ENCODE measurements at places on chromosomes 12 and 14.

GRCh38 chr12:30977537-30978349 lies 51.2 kb downstream of the TSPAN11 start:
- no peak for DNase-seq

GRCh38 chr14:92677087-92677668 lies 71.2 kb downstream of the LGMN start:
- no peak for DNase-seq

DNA sequence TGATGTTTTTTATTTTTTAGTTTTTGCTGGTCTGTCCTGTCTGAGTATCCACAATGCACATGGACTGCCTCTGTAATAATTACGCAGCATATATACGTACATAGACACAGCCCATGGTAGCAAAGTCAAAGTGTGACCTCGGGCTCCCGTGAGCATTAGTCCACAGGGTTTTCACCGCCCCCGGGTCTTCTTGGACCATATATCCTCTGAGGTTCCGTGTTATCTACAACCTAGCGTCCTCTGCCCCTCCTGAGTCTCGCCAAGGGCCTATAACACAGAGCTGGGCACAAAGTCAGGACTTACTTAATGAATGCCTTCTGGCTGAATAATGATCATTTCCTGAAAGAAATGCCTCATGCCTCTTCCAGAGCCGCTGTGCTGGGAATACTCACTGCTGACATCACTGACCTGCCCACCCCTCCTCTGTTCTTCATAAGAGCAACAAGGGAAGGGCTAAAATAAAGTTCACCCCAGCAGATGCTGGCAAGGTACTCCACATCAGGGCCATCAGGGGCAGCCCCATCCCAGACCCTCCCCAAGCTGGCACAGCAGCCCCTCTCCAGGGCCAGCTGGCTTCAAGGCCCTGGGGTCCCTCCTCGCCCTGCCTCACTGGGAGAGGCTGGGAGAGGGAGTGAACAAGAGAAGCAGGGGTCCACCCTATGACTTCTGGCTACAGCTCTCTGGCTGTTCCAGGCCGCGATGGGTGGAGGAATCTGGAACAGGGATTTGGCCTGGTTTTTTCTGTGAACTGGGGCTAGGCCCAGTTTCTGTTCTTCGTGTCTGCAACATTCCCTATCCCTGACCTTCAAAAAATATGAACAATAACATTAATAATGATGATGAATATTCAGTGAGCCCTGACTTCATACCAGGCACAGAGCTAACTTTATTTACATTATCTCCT lies 7.9 kb downstream of the HDAC7 start:
- no peak for DNase-seq

DNA sequence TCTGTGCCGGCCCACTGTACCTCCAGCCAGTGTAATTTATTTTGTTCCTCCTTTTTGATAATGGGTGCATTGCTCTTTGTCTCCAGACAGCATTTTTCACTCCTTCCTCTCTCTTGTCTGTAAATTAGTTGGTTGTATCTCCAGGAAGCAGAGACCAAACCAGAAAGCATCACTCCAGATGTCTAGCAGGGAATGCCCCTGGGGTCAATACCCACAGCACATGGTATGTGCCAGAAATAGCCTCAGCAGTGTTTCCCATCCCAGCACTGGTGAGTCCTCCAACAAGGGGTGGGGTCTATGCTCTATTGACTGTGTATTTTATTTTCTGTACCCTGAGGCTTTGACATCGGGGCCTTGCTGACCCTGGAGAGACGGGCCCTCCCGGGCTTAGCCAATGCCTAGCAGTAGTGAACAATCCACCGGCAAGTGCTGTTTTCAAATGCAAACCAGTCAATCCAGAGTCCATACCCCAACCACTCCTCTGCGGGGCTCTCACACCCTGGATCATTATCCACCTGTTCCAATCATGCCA lies 50.2 kb upstream of the FZD10 start:
- no peak for DNase-seq

- DNase-seq, result no peak
These were observed 91.9 kb downstream of the SAMD4A start for GRCh38 chr14:54658836-54659235.

GRCh38 chr14:69694730-69695281 lies 72.1 kb upstream of the SRSF5 start:
- DNase-seq, result no peak

- no peak for DNase-seq
These were observed 25.3 kb downstream of the RHOJ start for GRCh38 chr14:63229330-63230059.

DNA sequence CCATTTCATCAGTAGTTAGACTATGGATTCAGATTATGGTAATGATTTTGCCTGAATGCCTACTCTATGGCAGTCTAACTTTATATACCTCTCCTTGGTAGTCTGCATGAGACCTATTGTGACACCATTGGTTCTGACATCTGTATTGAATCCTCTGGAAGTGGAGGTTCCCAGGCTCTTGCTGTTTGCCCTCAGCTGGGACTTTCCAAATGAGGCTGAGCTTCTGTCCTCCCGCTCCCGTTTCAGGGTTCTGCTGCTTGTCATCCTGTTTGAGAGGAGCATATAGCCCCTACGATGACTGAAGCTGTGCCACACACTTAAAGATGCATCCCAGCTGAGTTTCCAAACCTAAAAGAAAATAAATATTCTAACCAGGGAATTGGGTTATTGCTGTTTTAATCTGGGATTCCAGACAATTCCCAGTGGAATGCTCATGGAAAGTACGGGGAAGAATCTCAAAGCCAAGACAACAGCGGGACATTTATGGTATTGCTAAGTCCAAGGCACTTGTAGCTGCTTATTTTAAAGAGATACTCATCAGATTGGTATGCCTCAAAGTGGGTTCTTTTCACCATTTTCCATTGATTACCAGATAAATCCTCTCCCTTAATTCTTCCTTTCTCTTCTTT lies 105.9 kb downstream of the ETV6 start:
- no peak for DNase-seq

DNA sequence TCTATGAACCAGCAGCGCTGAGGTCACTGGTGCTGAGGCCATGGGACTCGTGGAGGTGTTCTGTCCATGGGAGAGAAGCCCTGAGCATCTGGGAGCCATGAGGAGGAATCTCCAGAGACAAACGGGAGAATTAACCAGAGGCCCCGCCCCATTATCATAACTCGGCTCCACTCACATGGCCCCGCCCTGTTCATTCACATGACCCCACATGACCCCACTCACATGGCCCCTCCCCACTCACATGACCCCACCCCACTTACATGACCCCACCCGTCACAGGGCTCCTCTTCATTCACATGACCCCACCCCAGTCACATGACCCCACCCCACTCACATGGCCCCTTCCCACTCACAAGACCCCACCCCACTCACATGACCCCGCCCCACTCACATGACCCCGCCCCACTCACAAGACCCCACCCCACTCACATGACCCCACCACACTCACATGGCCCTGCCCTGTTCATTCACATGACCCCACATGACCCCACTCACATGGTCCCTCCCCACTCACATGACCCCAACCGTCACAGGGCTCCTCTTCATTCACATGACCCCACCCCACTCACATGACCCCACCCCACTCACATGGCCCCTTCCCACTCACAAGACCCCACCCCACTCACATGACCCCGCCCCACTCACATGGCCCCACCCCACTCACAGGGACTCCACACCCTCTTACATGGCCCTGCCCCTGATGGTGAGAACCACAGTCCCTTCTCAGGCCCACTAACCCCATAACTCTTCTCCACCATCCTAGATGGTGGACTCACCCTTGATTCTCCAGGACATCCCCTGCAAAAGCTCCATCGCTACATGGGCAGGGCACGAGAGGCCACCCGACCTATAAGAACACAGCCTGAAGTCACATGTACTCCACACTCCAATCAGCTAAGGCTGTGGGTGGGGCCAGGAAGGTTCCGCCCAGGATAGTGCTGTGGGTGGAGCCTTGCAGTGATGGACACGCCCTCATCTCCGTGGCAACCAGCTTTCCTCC lies 151.1 kb upstream of the SFSWAP start:
- no peak for DNase-seq

GRCh38 chr14:91152499-91152898 lies 38.6 kb downstream of the DGLUCY start:
- no peak for DNase-seq

GRCh38 chr12:64820593-64820992 lies 3.9 kb upstream of the TBC1D30 start:
- no peak for DNase-seq

GRCh38 chr12:116011217-116011616 lies 266.3 kb downstream of the MED13L start:
- DNase-seq, result no peak

DNA sequence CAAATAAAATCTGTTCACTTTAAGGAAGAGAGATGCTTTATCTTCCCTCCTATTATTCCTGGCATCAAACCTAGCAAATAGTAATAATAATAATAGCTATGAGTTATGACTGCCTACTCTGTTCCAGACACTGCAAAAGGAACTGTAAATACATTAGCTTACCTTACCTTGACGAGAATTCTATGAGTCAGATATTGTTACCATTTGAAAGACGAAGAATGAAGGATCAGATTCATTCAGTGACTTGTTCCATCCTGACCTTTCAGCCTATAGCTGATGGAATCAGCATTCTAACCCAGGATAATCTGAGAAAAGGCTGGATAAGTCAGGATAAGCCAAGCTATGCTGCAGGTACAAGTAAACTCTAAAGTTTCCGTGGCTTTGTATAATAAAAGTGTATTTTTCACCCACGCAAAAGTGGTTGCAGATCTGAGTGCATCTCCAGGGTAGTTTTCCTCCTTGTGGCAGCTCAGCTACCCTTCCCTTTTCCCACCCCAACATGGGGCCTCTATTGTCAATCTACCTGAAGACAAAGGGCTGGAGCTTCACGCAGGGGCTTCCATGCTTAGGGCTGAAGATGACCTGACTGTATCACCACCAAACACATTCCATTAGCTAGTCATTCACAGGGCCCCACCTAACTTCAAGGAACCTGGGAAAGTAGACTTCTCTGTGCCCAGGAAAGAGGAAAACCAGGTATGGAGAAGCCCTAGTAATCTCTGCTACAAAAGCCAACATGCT lies 57.2 kb upstream of the CCND2 start:
- DNase-seq, result no peak

GRCh38 chr12:132094269-132094891 lies 49.7 kb downstream of the DDX51 start:
- DNase-seq, result no peak

GRCh38 chr14:105861985-105862465 lies 335.6 kb downstream of the TMEM121 start:
- DNase-seq, result no peak

DNA sequence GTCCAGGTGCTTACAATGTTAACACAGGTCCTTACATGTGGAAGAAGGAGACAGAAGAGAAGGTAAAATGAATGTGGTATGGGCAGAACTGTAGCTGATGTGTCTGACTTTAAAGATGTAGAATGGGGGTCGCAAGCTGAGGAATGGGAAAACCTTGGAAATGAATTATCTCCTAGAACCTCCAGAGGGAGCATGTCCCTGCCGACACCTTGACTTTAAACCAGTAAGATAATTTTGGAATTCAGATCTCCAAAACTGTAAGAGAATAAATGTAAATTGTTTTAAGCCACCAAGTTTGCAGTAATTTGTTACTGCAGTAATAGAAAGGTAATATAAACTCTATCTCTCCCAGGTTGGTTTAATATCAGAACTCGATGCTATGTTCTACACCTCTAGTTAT lies 80.1 kb upstream of the ALG10 start:
- DNase-seq, result no peak
